Skin of body (tissue), 3 donors: ENCODE measurements at places on chromosomes 11 and 22. TPM values are rescaled to one million over a fixed set of nuclear protein-coding genes. Genes with fewer than 3 reads are reported as not detected.

PGR gene
- 0.10 TPM for total RNA-seq

OR51E2 gene
- 0.10 TPM for total RNA-seq

OR8A1 gene
- total RNA-seq = not detected

SMCO4 gene
- 13.4 TPM for total RNA-seq

C11orf16 gene
- not detected for total RNA-seq

MRPL21 gene
- 42.9 TPM for total RNA-seq

PTPMT1 gene
- 26.9 TPM for total RNA-seq
